NCI-H748 treated with DMSO at 0.1 percent for 48 hours (cell line): ENCODE measurements at places on chromosomes 2 and 18.

DNA sequence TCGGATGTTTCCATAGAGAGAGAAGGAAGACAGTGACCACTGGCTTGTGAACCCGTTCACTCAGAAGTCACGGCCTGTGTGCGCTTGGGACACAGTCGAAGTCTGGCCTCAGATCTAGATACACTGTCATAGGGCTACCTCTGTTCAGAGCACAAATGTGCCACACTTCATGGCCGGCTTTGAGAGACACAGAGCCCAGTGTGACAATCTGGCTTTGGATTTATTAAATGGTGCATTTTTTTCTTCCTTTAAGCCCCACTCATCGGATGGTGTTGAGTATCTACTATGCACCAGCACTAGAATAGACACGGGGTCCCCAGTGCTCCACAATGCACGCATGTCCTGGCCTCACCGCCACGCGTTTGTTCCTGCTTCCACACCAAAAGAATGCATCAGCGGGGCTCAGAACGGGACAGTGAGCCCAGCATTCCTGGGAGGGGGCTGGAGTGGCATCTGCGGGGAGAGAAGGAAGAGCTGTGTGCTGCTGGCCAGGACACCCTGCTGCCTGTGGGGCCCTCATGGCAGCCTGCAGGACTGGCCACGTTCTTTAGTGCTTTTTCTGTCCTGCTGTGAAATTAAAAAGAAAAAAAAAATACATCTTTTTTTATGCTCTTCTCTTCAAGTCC, 738.9 kb upstream of the SALL3 start:
- DNase-seq = no peak

GRCh38 chr18:44736664-44737380, 56.1 kb downstream of the SETBP1 start:
- no peak for DNase-seq

- DNase-seq = no peak
Measured at GRCh38 chr2:65638443-65638842, 206.0 kb upstream of the SPRED2 start.

DNA sequence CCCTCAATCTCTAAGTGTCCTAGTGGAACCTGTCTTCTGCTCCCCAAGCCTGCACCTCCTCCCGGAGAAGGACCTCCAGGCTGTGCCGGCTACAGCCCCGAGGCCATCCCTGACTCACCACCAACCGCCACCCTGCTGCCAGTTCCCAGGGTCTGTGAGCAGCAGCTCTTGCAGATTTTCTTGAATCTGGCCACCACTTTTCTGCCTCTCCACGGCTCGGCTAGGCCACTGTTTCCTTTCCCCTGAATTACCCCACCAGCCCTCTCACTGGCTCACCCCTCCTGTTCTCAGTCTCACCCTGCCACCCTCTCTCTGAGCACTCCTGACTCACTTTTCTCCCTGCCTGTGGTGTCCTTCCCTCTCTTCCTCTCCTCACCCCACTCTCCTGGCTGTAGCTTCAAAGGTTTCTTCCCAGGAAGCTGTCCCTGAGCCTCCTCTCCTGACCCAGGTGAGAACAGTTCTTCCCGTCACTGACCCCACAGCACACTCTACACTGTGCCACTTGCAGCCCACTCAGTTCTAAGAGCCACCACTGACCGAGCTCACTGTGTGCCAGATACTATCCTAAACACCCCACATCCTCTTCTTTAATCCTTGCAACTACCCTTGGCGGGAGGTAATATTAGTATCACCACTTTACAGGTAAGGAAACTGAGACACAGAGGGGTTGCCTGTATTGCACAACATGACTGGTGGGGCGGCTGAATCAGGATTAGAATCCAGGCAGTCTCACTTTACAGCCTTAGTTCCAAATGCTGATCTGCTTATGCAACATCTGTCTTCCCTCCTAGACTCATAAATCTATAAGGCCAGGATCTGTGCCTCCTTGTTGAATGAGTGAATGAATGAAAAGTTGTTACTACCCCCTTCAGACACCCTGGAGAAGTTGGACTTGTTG, 111.6 kb downstream of the SMAD7 start:
- no peak for DNase-seq

DNA sequence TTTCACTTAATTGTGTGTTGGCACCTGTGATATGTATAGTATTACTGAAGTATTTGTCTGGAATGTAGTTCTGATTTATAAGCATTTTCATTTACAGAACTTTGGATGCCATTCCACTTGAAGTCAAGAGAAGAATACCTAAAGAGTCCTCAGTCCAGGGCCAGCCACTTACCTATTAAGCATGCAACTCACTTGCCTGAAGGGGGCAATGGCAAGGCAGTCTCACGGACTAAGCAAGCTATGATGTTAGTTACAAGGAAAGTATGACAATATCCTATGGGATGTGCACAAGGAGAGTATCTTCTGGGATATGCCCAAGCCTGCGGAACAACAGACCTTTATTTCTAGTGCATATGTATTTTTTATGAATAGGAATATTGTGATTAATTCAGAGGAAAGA, 369.4 kb upstream of the GCFC2 start:
- DNase-seq = no peak

- no peak for DNase-seq
Measured at GRCh38 chr2:86014493-86014892, 91.2 kb downstream of the POLR1A start.
